ENCODE measurements at places on chromosomes 6 and 20.

GRCh38 chr20:21944227-21944626 is 238.8 kb downstream of the PAX1 start:
- DNase-seq: no peak

DNA sequence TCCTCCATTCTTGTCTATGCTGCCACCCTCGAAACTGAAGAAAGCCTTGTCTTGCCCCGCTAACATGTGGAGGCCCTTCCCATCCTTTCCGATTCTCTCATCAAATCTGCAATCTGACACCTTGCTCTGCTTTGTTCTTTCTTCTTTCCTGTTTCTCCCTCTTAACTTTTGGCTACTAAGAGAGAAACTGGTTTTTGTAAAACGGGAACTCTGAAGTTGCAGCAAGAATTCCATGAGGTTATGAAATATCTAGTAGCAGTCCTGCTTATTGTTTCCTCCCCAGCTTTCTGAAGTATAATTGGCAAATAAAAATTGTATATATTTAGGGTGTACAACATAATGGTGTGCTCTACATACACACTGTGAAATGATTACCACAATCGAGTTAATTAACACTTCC is 80.2 kb downstream of the MAP7 start:
- no peak for DNase-seq

DNA sequence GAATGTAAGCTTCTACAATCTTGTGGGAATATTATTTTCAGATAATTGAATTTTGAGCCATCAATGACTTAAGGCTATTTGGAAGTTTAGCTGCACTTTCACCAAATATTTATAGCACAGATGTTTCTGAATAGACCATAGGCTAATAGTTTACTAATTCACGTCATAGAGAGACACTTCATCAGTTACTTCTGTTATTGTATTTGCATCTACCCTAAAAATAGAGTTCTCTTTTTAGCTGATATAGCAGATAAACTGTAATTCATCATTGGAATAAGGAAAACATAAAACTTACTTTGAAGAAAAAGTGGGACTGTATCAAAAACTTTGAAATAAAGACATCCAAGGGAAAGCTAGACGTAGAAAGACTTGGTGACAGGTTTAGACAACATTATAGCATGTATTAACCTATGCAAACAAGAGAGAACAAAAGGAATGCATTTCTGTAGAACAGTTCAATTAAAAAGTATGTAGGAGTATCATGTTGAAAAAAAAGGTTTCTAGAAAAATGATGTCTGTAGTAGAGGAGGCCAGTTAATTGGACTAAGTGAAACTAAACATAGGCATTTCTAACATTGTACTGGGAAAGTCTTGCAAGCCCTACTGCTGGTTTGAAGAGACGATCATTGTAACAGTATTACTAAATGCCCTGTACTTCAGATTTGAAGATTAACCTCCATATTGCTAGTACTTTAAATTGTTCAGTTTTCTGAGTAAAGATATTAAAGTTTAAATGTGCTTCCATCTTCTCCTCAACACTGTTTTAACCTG is 123.3 kb downstream of the ZFAND3 start:
- no peak for DNase-seq

- DNase-seq: no peak
Measured at GRCh38 chr6:44920952-44921491, 407.1 kb upstream of the RUNX2 start.

GRCh38 chr6:46221222-46221793 is 50.5 kb upstream of the ENPP5 start:
- no peak for DNase-seq

- DNase-seq: no peak
Measured at GRCh38 chr6:25088513-25088912, 152.8 kb upstream of the RIPOR2 start.

- no peak for DNase-seq
Measured at GRCh38 chr20:40251284-40251932, 437.6 kb downstream of the MAFB start.

All from stimulated activated CD8-positive, alpha-beta memory T cell treated with anti-CD3 and anti-CD28 coated beads, Interleukin-7, amount 100 ng/mL, for 24 hours (primary cell).